Neural progenitor cell (in vitro differentiated cells): ENCODE measurements at places on chromosomes 7 and 10. TPM values are rescaled to one million over a fixed set of nuclear protein-coding genes. Genes with fewer than 3 reads are reported as not detected.

- no peak for DNase-seq
These were observed 1.6 kb downstream of the AIFM2 start for GRCh38 chr10:70130878-70131559.

GRCh38 chr7:113279256-113279655 is 160.9 kb upstream of the SMIM30 start:
- DNase-seq = no peak

DNA sequence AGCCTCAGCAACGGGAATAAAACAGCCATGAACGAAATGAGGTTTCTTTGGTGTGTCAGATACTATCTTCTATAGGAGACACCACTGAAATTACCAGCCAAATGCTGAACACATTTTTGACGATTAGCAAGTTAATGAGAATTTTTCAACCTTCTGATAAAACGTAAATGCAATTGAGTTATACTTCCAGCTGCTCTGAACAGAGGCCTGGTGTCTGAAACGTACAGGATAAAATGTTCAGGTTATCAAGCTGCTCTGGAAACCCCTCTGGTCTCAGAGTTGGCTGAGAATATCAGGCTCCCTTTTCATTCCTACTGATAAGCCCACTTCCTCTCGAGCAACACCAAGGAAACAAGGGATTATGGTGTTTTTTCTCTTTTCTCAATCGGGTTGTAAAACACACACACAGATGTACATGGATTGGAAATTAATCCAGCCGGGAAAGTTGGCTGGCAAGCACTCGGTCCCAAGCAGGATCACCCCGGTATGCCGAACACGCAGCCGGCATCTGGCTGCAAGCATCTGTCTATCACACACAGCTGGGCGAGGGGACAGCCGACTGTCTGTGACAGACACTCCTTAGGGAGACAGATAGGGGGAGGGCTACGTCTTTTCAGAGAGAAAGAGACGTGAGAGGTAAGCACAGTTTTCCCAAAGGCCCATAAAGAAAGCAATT is 171.8 kb downstream of the PRKAG2 start:
- peak; percentile 78 for DNase-seq

DNA sequence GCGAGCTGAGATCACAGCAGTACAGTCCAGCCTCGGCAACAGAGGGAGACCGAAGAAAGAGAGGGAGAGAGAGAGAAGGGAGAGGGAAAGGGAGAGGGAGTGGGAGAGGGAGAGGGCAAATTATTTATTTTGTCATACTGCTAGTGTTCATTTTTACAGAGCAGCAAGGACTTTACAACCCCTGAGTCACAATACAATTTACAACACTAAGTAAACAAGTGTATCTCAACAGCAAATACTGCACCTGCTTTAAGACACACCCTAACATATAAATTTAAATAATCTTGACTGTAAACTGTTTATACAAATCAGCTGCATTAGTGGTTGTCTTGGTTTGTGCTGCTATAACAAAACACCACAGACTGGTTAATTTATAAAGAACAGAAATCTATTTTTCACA is 27.2 kb downstream of the HTR5A start:
- DNase-seq = no peak

The NANOS1 gene
- total RNA-seq = 10.2 and 12.4 TPM in 2 replicates

DNA sequence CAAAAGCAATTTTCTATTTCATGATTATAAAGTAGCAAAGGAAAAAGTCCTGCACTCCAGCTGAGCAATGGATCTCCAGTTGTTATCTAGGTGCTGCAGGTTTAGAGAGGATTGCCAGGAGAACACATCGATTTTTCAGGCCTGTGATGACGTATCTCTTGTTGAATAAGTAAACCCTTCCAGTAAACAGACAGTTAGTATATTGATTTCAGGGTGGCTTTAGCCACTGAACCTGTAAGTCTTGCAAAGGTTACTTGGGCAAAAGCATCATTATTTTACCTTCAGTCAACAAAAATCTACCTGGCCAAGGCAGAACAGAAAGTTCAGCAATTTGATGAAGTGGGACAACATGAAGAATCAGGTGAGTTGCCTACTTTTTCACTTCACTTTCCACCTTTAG is 12.3 kb downstream of the EGFR start:
- no peak for DNase-seq

DNA sequence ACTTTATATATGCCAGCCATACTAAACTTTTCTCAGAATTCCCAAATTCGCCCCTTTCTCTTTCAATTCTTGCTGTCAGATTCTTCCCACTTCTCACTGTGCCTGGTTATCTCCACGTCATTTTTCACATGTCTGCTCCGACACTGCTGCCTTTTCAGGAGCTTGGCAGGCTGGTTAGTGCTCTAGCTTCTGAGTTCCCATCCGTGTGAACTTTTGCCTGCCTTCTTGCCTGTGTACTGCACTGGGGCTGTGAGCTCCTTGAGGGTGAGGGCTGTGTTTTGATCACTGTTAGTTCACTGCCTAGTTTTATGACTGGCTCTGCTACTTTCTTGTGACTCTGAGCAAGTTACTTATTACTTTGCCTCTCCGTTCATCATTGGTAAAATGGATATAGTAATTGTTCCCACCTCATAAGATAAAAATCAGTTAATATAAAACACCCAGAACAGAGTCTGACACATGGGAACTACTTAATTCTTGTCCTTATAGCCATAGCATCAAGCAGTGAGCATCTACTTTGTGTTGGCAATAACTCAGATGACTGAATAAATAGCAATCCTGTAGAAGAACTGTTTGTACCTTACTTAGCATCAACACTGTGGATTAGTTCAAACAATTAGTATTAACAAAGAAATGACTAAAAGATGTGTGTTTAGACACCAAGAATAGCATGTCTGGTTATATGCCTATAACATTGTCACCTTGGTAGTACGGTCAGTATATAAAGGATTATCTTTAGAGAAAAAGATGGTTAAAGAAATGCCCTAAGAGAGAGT is 5.5 kb downstream of the GSTO1 start:
- no peak for DNase-seq

DNA sequence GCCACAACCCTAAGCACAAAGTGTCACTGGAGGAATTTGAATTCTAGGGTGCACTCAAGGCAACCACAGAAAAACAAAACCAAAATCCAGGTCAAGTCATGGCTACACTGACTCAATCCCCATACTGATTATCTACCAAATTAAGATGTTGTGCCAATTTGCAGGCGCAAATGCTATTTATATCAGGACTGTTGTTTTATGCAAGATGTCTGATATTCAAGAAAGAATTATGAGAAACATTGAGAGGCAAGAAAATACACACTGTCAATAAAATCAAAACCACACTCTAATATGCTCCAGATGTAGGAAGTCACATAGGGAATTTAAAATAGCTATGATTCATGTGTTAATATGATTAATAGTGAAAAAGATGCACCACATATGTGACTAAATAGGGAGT is 141.3 kb upstream of the MINDY3 start:
- DNase-seq = no peak

DNA sequence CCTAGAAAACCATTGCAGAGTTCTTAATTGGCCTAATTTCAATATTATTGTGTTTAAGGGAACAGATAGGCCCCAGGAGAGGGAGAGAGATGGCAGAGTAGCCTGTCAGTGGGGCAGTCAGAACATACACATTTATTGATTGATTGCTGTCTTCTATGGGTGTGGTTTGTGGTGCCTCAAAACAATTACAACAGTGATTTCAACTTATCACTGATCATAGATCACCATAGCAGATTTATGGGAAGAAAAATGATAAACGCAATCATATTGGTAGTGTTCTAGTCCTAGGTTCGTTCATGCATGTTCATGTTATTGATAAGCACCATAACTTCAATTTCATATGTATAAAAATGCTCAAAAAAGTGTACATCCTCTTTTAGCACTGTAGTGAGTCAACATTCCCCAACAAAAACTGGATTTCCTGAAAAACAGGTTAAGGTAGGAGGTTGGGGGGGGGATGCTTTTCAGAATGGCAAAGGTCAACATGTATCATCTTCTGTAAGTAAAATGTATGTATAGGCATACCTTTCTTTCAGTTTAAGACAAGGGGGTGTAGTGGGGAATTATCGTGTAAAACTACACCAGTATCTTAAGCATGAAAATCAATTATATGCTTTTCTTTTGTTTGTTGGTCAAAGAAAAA is 1.1 kb upstream of the TNKS2 start:
- DNase-seq = no peak

DNA sequence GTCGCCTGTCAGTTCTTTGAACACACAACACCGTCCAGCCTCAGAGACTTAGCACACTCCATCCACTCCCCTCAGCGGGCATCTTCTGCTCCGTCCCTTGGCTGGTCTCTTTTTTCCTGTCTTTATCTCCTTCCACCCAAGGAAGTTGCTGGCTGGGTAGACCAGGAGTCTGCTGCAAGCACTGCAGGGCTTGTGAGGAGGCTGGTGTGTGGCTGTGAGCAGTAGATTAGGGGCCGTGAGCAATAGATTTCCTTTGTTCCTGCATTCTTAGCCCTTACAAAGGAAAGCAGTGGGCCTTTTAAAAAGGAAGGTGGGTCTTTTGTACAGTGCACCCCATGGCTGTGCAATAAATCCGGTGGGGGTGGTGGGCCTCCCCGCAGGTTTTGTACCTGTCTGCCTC is 100.3 kb upstream of the BTBD16 start:
- peak; percentile 80 for DNase-seq

DNA sequence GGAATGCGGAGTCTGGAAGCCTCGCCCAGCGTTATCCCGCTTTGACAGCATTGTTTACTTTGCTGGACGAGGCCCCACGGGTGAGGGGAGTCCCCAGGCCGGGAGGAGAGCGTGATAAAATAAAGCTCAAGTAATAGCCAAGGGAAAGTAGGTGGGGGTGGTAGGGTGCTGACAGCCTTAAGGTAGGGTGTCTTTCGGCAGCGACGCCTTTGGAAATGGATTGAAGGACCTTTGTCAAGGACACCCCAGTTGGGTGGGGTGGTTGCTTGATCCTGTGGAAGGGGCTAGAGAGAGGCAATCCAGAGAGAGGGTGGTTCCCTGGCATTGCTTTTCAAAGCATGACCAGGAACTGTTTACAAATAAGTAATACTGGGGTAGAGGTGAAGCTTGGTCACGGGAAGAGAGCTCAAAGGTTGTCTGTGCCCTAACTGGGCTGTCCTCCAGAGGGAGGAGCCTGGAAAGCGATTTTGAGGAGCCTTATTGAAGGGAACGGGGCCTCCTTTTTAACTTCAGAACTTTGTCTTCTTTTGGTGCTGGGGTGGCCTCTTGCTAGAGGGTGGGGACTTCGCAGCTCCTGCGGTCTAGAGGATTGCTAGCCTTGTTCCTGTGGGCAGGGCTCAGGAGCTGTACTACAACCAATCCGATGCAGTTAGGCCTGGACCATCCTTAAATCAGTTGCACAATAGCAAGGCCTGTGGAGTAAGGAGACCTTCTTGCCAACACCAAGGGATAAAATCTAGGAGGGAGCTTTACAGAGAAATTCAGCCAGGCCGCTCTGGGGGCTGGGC is 1.3 kb downstream of the EIF4EBP2 start:
- DNase-seq = peak; percentile 63

GRCh38 chr7:155851892-155852291 is 39.6 kb upstream of the SHH start:
- no peak for DNase-seq

GRCh38 chr7:18125476-18125875 is 97.8 kb upstream of the PRPS1L1 start:
- no peak for DNase-seq

DNA sequence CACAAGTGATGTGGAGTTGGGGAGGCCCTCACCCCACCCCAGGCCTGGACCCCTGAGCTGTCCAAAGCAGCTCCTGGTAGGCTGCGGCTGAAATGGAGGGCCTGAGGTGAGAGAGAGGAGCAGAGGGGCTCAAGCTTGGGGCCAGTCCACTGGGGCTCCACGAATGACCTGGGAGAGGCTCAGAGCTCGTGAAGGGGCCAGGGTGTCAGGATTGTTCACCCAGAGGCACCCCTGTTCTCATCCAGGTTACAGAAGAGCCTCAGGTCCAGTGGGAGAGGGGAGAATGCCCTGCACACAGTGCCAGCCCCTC is 102.2 kb upstream of the RET start:
- no peak for DNase-seq

GRCh38 chr10:34864149-34865067 is 49.3 kb upstream of the PARD3 start:
- no peak for DNase-seq

- no peak for DNase-seq
These were observed 59.8 kb downstream of the ARID5B start for GRCh38 chr10:61961278-61961677.

DNA sequence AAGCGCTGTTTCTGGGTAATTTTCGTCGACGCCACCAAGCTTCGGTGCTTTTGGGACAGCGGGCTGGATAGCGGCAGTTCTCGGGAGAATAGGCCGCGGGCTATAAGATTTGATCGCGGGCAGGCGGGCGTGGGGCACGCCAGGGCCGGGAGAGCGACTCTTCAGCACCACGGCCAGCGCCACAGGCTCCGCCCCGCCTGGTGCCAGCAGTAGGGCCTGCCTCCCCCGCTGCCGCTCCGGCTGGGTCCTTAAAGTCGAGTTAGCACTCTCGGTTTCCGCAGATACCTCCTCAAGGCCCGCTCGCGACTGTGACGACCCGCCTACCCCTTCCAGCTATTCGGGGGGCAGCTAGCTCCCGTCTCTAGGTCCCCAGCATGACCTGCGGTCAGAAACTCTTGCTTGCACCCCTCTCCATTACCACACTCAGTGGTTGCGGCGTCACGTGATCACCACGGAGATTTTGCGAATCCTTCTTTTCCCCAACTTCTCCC is 9.4 kb downstream of the NXPH1 start:
- DNase-seq = peak; percentile 95

The COBL gene
- 5.4 and 6.3 TPM in 2 replicates for total RNA-seq

DNA sequence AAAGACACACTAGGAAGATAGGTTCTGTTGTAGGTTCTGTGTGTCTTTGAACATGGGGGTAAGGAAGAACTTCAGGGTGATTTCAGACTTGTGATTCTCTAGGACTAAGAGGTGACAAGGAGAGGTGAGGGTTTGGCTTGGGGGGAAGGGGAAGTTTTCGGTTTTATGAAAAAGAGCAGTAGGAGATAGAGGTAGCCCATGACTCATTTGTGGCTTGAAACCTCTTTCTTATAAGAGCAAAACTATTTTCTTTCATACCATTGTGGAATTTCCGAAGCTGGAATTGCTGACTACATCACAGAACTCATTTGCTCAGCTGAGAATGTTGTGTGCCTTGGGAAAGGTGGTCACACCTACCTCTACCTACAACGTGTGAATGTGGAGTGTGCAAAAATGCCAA is 39.6 kb upstream of the IKZF1 start:
- no peak for DNase-seq

- DNase-seq = no peak
These were observed 16.2 kb upstream of the MACC1 start for GRCh38 chr7:20233362-20233761.

The ARHGEF5 gene
- total RNA-seq = 3.7 and 6.4 TPM in 2 replicates

DNA sequence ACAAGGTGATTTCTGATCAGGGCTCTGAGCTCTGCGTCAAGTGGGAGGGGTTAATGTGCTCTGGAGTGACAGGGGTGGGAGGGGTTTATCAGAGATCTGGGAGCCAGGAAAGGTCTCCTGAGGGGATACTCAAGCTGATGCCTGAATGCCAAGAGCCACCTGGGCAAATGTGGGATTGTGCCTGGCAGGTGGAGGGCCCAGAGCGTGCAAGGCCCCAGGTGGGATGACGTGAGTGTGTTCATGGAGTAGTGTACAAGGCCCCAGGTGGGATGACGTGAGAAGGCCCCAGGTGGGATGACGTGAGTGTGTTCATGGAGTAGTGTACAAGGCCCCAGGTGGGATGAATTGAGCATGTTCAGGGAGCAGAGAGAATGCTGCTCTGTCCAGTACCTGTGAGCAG is 610.3 kb downstream of the PTPRN2 start:
- DNase-seq = no peak

The COL1A2 gene
- total RNA-seq = 28.0 and 47.9 TPM in 2 replicates

The CRYGN gene
- total RNA-seq = 1.1 TPM in 1 of 2 replicates, not detected in the other
